ENCODE measurements at places on chromosomes 11 and 22. TPM values are rescaled to one million over a fixed set of nuclear protein-coding genes. Genes with fewer than 3 reads are reported as not detected.
A peak's percentile ranks its signal among the peaks of the same experiment; 100 is the strongest.

- H3K4me1 ChIP-seq = no peaks in the 10 kb centered on the region
- no peaks in the 10 kb centered on the region for H3K36me3 ChIP-seq
- no peak overlapping the region for H3K4me3 ChIP-seq
- DNase-seq = no peak
- no peaks in the 10 kb centered on the region for H3K27me3 ChIP-seq
- no peak overlapping the region for H3K27ac ChIP-seq
These were observed 290.7 kb downstream of the NTM start for GRCh38 chr11:131661132-131661531.

- H3K27ac ChIP-seq = no peak overlapping the region
- no peaks in the 10 kb centered on the region for H3K36me3 ChIP-seq
- DNase-seq = no peak
- no peaks in the 10 kb centered on the region for H3K27me3 ChIP-seq
These were observed 36.2 kb downstream of the LMO1 start for GRCh38 chr11:8227156-8228152.

- H3K27me3 ChIP-seq = no peaks in the 10 kb centered on the region
- no peak within 1 kb of the TSS for H3K4me3 ChIP-seq
- no peak within 1 kb of the TSS for H3K27ac ChIP-seq
- H3K36me3 ChIP-seq = no peaks in the 10 kb centered on the region
These were observed at the start of gene MFRP for GRCh38 chr11:119346605-119347004. TSS of gene MFRP (minus strand) at chr11:119346705. CDS start at chr11:119346513, 192 bp downstream.

GRCh38 chr11:2159536-2160413 lies 1.2 kb downstream of the INS start:
- no peaks in the 10 kb centered on the region for H3K36me3 ChIP-seq
- H3K27ac ChIP-seq = no peak overlapping the region
- H3K4me3 ChIP-seq = no peak overlapping the region
- no peaks in the 10 kb centered on the region for H3K4me1 ChIP-seq
- DNase-seq = no peak
- H3K27me3 ChIP-seq = no peaks in the 10 kb centered on the region

DNA sequence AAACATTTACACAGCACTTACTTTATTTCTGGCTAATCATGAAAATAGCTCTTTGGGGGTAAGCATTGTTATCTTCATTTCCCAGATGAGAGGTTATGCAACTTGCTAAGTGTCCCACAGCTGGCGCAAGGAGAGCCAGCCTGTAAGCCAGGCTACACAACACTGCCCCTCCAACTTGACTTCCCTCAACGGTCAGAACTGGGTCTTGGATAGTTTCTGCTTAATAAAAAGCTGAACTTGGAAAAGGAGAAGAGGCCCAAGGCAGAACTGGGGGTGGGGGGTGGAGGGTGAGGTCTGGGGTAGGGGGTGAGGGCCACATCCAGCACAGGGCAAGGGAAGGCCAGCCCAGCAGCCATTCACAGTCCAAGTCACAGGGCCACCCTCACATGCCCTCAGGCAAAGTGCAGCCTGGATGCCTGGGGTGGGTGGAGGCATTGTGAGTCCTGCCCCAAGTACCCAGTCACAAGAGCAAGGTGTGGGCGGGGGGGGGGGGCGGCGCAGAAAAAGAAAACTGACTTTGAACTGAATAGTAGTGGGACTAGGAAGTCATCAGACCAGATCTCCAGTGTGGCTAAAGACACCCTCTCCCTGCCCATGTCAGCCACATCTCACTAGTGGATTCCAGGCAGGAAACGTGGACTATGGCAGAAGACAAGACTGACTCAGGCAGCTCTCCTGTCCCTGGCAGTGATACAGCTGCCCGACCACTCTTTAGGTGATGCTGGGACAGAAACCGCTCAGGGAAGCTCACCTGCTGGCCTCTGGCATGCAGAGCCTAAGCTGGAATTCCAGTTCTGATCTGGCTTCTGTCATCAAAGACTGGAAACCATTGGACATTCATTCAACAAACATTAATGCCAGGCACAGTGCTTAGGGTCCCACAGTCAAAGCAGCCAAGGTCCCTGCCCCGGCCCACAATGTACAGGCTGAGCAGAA lies 52.4 kb downstream of the PACSIN2 start:
- DNase-seq = peak; percentile 57
- H3K27ac ChIP-seq = no peak overlapping the region
- no peak overlapping the region for H3K4me3 ChIP-seq
- no peaks in the 10 kb centered on the region for H3K36me3 ChIP-seq

DNA sequence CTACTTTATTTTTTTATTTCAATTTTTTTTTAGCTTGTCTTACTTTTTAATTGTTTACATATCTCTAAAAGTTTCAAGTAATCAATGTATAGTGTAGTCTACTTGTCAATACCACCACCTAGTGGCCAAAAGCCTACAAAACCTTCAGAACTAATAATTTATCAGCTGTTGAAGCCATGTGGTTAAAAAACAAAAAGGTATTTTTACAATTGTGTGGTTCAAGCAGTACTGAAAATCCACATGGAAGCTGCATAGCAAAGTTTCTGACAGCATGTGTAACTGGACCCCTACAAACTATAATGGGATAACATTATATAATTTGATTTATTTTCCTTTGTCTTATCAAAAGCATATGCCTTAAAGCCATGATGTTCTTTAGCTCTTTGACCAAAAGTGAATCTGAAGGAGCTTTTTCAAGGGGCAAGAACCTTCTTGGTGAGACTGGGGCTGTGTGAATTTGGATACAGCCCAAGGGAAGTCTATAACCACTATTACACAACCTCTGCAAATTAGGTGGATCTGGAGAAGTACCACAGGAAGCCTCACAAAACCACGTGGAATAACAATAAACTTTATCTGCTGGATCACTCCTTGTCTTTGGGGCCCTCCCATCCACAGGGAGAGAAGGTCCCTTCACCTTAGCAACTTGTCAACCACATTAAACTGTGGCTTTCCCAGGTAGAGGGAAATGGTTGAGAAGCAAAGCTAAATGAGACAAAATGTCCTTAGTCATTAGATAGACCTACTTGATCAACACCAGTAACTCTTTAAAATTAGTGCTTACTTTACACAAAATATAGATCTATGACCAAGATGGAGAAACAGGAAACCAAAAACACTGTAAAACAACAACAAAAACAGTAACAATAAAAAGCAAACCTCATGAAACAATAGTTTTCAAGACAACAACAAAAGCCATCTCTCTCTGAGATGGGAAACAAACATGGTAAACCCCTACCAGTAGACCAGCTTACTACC lies 9.9 kb downstream of the NARS2 start:
- DNase-seq = no peak
- H3K4me3 ChIP-seq = no peak overlapping the region
- H3K27ac ChIP-seq = no peak overlapping the region
- no peaks in the 10 kb centered on the region for H3K36me3 ChIP-seq

DNA sequence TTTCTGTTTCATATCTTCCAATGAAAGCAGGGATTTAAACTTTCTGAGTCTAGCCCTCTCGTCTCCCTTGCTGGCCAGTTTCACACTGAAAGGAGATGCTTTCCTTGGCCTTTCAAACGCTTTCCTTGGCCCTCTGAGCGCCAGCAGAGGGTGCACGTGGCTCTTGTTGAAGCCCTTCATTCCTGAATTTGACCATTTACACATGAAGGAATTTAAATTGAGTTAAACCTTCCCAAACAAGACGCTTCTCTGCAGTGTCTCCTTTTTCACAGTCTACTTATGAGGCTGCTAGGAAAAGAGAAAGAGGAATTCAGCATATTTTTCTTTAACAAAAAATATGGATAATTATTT lies 21.6 kb downstream of the NNMT start:
- no peak overlapping the region for H3K27ac ChIP-seq
- DNase-seq = peak; percentile 61
- H3K4me1 ChIP-seq = peaks cover 3% of the 10 kb centered on the region
- H3K36me3 ChIP-seq = peaks cover 2% of the 10 kb centered on the region
- no peak overlapping the region for H3K4me3 ChIP-seq
- H3K27me3 ChIP-seq = no peaks in the 10 kb centered on the region

The TAF1D gene
- 111 TPM for total RNA-seq

The PKNOX2 gene
- total RNA-seq = 19.8 TPM

GRCh38 chr11:67117672-67118180 lies 1.3 kb upstream of the KDM2A start:
- DNase-seq = peak; percentile 79
- no peaks in the 10 kb centered on the region for H3K36me3 ChIP-seq
- peak overlapping the region; percentile 20 for H3K27ac ChIP-seq

DNA sequence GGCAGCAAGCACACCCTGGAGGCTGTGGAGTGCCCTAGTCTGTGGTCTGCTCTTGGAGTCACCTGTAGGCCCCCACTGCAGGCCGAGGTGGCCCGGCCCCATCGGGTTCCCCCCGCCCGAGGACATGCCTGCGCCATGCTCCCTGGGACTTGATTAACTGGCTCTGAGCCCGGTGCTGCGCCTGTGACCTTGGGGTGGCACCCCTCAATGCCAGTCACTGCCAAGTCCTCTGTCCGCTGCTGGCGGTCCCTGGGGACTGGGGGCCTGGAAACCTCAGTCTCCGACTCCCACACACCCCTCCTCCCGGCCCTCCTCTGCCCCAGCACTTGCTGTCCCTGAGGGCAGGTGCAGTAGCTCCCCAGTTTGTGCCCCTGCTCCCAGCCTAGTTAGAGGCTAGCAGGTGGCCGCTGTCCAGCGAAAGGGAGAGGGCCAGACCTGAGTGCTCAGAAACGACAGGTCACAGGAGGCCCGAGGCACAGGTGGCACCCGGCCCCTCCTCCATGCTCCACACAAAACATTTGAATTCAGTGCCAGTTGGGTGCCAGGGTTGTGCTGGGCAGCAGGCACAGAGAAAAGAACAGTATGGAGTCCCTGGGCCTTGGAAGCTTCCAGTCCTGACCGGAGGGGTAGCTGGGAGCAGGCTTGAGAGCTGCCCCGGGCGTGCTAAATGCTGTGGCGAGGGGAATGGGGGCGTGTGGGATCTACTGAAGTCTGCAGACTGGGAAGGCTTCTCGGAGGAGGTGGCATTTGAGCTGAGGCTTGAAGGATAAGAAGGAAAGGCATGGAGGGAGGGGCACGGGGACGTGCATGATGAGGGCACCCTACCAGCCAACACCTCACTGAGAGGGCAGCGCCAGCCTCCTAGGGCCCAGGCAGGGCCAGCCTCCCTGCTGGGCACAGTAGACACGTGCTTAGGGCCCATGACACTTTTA lies 16.4 kb upstream of the FLRT1 start:
- no peak overlapping the region for H3K4me3 ChIP-seq
- DNase-seq = no peak
- no peaks in the 10 kb centered on the region for H3K27me3 ChIP-seq
- H3K36me3 ChIP-seq = no peaks in the 10 kb centered on the region

- no peaks in the 10 kb centered on the region for H3K4me1 ChIP-seq
- no peak overlapping the region for H3K27ac ChIP-seq
- no peaks in the 10 kb centered on the region for H3K36me3 ChIP-seq
These were observed 10.6 kb downstream of the IFT27 start for GRCh38 chr22:36765131-36765942.

DNA sequence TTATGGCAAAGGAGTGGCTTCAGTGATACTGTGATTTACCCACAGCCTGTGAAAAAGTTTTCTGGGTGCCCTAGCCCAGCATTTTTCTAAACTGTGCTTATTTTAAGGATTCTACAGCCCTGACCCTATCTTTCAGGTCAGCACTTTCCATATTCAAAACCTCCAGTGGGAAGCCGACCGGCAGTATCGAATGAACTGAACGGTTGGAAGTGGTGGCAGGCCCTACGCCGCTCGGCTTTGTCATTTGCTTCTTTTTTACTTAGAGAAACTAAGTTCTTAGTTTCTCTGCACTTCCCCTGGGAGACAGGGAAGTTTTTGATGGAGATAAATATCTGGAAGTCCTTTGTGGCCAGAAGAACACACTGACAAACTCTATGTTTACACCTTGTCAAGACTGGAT lies 994 bp downstream of the GLB1L2 start:
- DNase-seq = no peak
- no peak overlapping the region for H3K4me3 ChIP-seq
- H3K27me3 ChIP-seq = no peaks in the 10 kb centered on the region
- no peak overlapping the region for H3K27ac ChIP-seq
- H3K36me3 ChIP-seq = no peaks in the 10 kb centered on the region

GRCh38 chr11:88174709-88175568 lies at the start of gene RAB38:
TSS of gene RAB38 (minus strand) at chr11:88175443. CDS start at chr11:88175384, 59 bp downstream.
- DNase-seq = peak; percentile 88
- H3K27ac ChIP-seq = no peak within 1 kb of the TSS
- H3K4me3 ChIP-seq = peak within 1 kb of the TSS; percentile 56
- H3K36me3 ChIP-seq = no peaks in the 10 kb centered on the region
- H3K27me3 ChIP-seq = no peaks in the 10 kb centered on the region

GRCh38 chr11:12817681-12818332 lies 143.6 kb downstream of the TEAD1 start:
- no peaks in the 10 kb centered on the region for H3K36me3 ChIP-seq
- H3K4me3 ChIP-seq = no peak overlapping the region
- no peaks in the 10 kb centered on the region for H3K27me3 ChIP-seq
- no peak for DNase-seq
- no peaks in the 10 kb centered on the region for H3K4me1 ChIP-seq

The INPP5J gene
- 2.4 TPM for total RNA-seq

DNA sequence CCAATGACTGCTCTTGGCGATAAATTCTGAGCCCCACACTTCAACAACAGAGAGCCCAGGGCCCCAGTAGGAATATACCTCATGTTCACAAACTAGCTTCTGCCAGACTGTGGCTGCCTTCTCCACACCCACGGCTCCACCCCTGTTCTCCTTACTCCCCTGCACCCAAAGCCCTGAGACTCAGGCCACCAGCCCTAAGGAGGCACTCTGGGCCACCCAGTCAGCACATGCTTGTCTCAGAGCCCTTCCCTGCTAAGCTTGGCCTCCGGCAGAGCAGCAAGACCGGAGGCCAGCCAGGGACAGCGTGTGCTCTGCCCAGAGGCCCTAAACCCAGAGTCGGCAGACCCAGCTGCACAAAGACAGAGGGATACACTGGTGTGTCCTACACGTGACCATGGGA lies 27.9 kb downstream of the SPATA19 start:
- no peak overlapping the region for H3K27ac ChIP-seq
- no peak for DNase-seq
- H3K4me3 ChIP-seq = no peak overlapping the region
- no peaks in the 10 kb centered on the region for H3K36me3 ChIP-seq

All from aorta (tissue), 5 donors.